ENCODE measurements at places on chromosomes 7 and 10. TPM values are rescaled to one million over a fixed set of nuclear protein-coding genes. Genes with fewer than 3 reads are reported as not detected.

Gene MAP3K8
- total RNA-seq, result 6.9 TPM

Gene AKR1C4
- total RNA-seq, result not detected

Gene KEL
- total RNA-seq, result not detected

Gene CPVL
- total RNA-seq, result 0.16 TPM

Gene FAM25C
- total RNA-seq, result not detected

Gene TUBB8
- total RNA-seq, result not detected

Gene LBX1
- total RNA-seq, result under 0.01 TPM

Gene ANKRD22
- total RNA-seq, result under 0.01 TPM

Gene PKD1L1
- total RNA-seq, result under 0.01 TPM
